ENCODE measurements at places on chromosomes 7 and 10.

DNA sequence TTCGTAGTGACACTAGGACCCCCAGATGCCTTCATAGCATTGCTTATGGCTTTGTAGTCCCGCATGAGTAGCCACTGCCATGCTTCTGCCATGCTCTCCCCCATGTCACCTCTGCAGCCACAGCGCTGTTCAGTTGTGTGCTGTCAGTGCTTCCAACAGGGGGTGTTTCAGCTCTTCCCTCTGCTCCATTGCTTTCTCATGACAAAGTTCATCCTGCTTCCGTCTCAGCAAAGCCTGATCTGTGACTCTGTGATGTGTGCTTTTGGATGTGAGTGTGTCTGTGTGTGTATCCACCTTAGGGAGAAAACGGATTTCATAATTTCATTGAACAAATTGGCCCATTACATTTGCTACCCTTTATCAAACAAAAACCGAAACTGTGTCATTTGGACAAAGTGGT, 134.9 kb upstream of the SAMD8 start:
- no peak for DNase-seq

GRCh38 chr10:18474118-18474455, 177.3 kb downstream of the NSUN6 start:
- no peak for DNase-seq

- DNase-seq: no peak
Observed at GRCh38 chr7:159370-160270, 32.8 kb upstream of the FAM20C start.

DNA sequence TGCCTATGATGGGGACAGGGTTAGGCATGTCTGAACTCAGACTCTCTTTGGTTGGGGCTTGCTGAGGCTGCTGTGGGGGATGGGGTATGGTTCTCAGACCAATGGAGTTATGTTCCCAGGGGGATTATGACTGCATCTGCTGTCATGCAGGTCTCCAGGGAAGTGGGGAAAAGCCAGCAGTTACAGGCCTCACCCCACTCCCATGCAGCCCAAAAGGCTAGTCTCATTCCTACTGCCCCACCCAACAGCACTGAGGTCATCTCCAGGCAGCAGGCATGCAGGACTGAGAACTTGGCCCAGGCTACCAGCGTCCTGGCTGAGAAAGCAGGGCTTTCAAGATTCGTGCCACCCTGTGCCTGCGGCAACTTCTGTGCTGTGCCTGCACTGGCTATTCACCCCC, 373.3 kb downstream of the HTR7 start:
- no peak for DNase-seq

DNA sequence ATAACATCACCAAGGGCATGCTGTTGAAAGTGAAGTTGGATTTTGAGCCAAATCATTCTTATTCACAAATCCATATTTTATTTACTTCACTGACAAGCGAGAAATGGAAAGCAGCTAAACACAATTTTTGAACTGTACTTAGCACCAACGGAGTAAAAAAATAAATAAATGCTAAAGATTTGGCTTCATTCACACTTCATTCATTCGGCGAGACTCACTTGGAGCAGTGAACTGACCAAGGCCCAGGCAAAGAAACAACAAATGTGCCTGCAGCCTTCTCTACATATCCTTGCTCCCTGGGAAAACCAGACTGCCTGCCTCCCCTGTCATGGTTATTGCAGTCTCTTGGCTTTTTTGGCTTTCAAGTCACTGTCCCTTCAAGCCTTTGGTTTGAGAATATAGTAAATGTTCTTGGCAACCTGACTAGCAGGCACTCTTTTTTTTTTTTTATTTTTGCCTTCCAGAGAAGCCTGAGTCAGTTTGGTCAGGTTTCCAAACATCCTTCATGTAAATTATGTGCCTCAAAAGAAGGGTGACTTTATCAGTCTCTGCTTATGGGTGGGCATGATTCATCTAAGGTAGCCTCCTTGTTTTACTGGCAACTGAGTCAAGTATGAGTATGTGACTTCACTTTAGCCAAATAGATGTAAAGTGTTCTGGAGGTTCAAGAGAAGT, 177.6 kb upstream of the MEOX2 start:
- no peak for DNase-seq

DNA sequence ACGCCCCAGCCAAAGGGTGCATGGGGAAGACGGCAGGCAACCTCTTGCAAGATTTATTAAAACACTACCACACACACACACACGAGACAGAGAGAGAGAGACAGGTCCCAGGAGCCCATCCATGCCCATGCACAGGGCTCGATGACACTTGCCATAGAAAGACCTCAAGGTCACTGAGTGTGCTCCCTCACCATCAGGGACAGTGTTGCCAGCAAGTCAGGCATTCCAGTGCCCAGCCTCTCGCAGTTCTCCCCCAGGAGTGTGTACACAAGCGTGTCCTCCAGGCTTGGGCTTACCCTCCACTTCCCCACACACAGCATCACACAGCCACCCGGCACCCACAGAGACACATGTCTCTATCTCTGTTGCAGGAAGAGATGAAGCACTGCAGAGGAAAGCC, 46.8 kb upstream of the SLF2 start:
- DNase-seq: no peak

DNA sequence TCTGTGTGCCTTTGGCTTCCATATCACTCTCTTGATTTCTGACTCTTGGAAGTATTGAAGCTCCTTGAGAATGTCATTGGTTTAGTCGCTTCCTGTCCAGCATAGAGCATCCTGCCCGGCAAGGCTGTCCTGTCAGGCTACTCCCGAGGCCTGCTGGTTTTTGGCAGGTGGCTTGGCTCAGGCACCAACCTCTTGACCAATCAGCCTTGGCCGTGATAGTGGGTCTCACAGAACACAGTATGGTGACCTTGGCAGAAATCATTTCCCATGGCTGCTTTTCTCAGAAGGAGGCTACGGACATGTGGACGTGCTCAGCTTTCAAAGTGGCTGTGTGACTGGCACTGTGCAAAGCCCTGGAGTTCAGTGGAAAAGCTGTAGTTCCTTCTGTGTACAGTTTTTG, 516.9 kb downstream of the REEP3 start:
- DNase-seq: no peak

DNA sequence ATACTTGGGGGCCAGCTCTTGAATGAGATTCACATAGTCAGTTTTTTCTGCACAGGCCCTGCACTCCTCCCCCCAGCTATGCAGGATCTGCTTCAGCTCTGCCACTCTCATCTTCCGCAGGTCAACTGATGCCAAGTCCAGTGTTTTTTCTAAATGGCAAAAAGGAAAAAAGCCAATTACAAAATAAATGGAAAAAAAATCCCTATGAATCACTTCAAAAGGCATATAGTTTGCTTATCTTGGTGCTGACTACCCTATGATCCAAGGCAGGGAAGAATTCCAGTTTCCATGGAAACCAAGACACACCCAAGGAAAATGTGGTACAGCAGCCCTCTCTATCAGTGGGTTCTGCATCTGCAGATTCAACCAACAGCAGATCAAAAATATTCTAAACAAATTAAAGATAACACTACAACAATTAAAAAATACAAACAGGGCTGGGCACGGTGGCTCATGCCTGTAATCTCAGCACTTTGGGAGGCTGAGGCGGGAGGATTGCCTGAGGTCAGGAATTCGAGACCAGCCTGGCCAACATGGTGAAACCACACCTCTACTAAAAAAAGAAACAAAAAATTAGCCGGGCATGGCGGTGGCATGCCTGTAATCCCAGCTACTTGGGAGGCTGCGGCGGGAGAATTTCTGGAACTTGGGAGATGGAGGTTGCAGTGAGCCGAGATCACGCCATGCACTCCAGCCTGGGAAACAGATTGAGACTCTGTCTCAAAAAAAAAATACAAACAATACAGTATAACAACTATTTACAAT, 17.6 kb downstream of the CDNF start:
- DNase-seq: no peak

GRCh38 chr7:34337163-34337562, 320.9 kb upstream of the NPSR1 start:
- DNase-seq: no peak

DNA sequence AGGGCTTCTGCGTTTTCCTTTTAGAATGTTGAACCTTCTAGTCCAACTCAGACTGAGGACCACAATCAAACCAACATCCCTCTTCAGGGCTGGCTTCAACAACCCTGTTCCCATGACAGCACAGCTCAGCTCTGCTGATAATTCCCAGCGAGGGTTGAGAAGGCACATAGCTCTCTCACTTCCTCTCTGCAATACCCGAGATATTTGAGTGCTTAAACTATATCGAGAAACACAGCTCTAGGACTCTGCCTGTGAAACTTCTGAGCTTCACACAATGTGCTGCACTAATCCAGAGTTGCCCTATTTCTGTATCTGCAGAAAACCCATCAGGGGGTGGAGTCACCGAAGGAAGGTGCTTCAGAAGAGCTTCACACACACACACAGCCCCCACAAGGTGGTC, 1.6 kb upstream of the ADARB2 start:
- DNase-seq: no peak

GRCh38 chr10:1136268-1136667, 80.1 kb downstream of the WDR37 start:
- no peak for DNase-seq

- no peak for DNase-seq
Observed at GRCh38 chr10:96996275-96996965, 164.3 kb downstream of the LCOR start.

DNA sequence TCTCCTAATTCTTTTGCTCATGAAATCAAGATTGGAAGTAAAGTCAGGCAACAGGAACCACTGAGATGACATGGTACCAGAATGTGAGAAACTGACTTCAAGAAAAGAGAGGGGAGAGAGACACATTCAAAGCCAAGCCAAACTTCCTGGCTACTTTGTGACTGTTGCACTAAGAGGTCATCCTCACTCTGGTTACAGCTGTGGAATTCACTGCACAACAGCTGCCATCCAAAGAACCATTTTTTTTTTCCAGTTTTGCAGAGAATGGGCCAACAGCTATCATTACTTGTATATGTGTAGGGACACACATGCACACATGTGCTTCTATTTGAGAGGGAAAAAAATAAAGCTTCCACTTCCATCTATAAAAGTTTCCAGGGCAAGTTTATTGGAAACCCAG, 203.5 kb downstream of the GLI3 start:
- no peak for DNase-seq

DNA sequence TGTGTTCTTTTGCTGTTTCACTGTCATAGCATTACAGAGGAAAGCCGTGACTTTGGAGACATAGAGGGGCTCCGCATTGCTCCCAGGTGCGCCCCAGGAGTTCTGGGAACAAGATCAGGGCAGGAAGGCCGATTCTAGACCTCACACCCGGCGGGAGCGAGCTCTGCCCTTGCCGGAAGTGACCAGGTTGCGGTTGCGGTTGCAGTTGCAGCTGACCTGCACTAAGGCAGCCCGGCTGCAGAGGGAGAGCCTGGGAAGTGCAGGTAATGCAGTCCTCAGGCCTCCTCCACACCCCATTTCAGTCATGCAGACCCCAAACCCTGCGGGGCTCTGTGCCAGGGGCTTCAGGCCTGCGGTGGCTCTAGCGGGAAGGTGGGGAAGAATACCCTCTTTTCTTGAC, 130.0 kb upstream of the LANCL2 start:
- DNase-seq: no peak

GRCh38 chr7:35727571-35727970, 32.6 kb upstream of the HERPUD2 start:
- DNase-seq: no peak

GRCh38 chr10:132481690-132482089, 55.9 kb upstream of the INPP5A start:
- no peak for DNase-seq

DNA sequence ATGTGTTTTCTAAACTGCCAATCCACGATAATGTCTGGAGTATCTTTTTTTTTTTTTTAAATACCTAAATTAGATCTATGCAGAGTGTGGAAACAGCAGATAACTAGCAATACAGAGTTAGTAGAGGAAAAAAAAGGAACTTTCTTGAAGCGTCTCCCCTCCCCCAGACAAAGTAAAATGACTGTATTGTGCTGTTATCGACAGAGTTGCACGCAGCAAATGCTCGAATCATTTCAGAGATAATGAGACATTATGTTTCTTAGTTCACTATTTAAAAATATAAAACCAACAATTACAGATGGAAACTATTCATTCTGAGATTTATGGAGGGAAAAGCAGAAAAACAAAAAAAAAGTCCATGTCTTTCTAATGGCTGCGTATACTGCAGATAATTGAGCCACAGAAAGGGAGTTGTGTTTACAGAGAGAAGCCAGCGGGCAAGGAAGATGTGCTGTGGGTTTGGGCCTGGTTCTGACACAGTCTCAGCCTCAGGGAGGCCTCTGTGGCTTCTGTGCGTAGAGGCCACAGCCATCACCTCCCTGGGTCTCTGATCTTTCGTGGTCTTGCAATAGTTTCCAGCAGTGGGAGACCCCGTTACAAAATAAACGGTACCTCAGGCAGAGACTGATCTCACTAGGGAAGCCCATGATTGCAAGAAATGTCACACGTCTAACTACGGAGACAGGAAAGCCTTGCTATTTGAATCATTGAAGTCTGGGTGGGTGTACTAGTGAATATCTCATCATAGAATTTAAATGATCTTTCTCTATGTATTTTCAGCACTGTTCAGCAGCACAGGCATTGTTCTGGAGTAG, 19.1 kb upstream of the KLF6 start:
- DNase-seq: no peak

DNA sequence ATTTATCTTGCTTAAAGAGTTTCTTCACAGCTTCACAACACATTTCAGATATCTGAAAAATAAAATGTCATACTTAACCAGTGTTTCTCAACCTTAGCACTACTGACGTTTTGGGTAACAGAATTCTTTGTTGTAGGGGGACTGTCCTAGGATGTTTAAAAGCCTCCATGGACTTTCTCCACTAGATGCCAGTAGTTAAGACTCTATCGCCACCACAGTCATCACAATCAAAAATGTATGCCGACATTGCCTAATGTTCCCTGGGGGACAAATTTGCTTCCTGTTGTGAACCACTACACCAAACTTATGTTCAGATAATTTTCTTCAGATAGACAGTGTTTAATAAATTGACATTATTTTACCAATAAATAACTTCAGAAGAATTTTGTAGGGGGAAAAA, 13.4 kb downstream of the NOC3L start:
- no peak for DNase-seq

DNA sequence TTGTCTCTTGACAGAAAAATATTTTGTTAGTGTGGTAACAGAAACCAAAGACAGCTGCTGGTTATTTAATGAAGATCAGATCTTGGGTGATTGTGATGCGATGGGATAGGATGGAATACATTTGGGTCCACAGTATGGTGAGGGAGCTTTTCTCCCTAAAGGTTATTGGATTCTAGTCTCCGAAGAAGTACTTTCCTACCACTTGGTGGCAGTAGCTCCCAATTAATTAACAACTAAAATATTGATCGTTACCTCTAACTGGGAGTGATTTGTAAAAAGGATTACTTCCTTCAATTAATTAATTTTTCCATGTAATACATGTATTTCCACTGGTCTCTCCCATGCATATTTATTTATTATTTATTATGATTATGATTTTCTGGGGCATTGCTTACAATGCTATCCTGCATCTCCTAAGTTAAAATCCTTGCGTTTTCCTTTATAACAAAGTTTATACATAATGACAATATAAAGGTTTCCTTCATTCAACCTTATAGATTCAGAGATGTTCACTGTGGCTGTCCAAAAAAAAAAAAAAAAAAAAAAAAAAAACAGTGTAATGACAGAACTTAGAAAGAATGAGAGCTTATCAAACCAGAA, 25.6 kb downstream of the TMEM196 start:
- DNase-seq: peak; percentile 32

GRCh38 chr7:44977959-44978335, 868 bp downstream of the MYO1G start:
- DNase-seq: no peak
